Common myeloid progenitor, CD34-positive (primary cell): ENCODE measurements at places on chromosomes 3 and 15.
A peak's percentile ranks its signal among the peaks of the same experiment; 100 is the strongest.

GRCh38 chr3:137191133-137191923 lies 233.5 kb downstream of the IL20RB start:
- DNase-seq: no peak

DNA sequence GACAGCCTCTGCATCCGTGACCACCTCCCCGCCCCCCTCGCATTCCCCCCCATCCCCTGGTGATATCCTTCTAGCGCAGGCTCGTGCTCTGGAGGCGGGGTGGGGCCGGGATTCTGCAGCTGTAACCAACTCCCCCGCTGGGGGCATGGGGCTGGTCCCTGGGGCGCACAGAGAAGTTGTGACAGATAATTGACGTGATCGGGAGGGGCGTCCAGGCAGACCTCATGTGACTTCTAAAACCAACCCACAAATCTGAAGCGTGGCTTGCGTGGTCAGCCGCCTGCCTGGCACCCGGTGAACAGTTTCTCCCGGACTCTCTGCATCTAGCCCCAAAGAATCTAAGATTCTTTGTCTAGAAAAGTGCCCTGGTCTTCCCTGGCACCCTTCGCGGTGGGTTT lies 100.6 kb upstream of the IGF1R start:
- peak; percentile 50 for DNase-seq

GRCh38 chr15:80856809-80857377 lies 77.7 kb downstream of the CEMIP start:
- DNase-seq: no peak

GRCh38 chr3:59212128-59212779 lies 162.4 kb upstream of the CFAP20DC start:
- DNase-seq: peak; percentile 55

- DNase-seq: no peak
Observed at GRCh38 chr15:77889009-77889806, 188.3 kb downstream of the TBC1D2B start.

DNA sequence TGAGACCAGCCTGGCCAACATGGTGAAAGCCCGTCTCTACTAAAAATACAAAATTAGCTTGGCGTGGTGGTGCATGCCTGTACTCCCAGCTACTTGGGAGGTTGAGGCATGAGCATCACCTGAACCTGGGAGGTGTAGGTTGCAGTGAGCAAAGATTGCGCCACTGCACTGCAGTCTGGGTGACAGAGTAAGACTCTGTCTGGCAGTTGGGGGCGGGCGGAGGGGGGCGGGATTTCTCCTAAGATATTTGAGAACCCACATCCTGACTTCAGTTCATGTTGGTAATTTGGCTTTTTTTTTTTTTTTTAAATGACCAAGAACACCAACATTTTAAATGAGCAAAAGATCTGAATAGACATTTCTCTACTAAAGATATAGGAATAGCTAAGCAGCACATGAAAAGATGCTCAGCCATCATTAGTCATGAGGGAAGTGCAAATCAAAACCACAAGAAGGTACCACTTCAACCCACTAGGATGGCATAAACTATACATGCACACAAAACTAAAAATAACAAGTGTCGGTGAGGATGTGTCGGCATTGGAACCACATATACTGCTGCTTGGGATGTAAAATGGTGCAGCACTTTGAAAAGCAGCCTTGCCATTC lies 75.6 kb upstream of the LMOD3 start:
- peak; percentile 52 for DNase-seq

DNA sequence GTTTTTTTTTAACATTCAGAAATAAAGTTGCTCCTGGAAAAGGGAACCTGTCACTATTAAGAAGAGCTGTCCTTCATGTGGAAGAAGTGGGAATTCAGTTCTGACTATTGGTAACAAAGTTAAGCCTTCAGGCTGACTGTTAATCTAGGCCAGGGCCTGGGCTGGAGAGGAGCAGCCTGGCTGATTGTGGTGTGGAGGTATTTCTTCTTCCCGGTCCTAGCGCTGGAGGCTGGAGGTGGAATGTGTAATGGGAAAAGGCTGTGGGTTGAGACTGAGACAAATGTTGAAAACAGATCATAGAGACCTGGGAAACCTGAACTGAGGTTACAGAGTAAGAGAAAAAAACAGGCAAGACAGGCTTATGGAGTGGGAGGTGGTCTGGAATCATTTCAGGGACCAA lies 23.8 kb upstream of the SH3BP5 start:
- DNase-seq: no peak

- no peak for DNase-seq
Observed at GRCh38 chr3:35944926-35945710, 305.8 kb downstream of the ARPP21 start.

GRCh38 chr3:49648354-49649019 lies 25.7 kb upstream of the APEH start:
- no peak for DNase-seq

GRCh38 chr3:187181454-187182170 lies 15.7 kb upstream of the RTP1 start:
- no peak for DNase-seq

GRCh38 chr3:13045904-13046568 lies 27.2 kb downstream of the IQSEC1 start:
- DNase-seq: peak; percentile 67

DNA sequence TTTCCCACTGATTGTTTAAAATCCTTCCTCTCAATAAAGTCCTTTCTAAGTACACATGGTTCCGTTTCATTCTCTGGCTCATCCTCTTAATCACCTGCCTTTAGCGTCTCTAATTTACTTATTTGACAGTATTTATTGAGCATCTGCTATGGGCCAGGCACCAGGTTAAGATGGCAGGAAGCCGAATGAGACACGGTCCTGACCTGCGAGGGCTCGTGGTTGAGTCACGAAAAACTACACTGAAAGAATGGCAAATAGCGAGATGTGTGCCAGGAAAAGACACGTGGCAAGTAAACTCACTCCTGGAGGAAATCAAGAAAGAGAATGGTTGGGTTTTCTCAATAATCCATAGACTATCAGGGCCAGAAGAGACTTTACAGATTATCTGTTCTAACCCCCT lies 60.9 kb downstream of the HES1 start:
- no peak for DNase-seq

GRCh38 chr3:514192-514591 lies 317.6 kb downstream of the CHL1 start:
- DNase-seq: no peak

DNA sequence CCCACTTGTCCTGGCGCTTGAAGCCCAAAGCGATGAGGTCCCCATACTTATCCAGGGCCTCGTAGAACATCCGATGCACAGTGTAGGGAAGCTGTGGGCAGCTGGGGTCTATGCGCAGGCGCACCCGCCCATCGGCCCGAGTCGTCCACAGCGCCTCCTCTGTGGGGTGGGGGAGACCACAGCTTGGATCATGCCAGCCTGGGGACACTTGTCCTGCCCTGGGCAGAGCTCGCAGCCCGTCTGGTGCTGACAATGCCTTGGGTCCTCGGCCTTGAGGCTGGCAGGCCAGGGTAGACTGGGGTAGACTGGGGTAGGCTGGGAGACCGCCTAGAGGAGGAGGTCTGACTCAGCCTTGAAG lies 39.8 kb downstream of the ACSBG1 start:
- DNase-seq: no peak

DNA sequence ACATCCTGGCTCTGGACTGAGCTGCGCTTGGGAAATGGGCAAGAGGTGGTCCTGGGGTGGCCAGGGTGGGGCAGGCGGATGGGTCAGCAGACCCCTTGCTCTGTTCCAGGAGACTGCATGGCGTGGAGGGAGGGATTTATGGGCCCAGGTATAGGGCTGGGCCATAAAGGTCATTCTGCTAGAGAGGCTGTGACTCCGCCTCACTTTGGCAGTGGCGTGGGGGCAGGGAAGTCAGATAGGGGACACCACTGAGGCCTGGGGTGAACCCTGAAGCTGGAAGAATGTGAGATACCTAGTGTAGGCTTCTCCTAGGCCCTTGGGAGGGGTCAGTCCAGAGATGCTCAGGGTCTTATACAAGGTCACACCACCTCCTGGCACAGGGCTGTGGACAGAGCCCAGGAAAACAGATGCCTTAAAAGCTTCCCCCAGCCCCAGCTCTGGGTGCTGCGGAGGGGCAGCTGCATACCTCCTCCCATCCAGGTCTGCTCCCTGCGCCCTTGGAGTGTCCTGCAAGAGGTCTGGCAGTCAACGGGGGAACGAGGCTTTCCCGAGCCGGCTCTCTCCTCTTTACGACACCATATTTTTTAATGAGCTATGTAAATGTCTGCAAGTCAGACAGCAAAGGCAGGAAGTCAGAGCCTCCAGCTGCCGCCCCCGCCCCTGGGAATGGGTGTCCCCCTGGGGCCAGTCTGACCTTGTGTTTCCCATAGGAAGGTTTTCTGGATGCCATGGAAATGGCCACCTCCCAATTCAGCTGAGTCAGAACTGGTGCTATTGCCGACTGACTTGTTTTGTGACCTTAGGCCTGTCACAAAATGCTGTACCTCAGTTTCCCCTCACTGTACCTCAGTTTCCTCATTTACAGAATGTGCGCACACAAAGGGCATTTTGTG lies 26.3 kb downstream of the LINGO1 start:
- no peak for DNase-seq

DNA sequence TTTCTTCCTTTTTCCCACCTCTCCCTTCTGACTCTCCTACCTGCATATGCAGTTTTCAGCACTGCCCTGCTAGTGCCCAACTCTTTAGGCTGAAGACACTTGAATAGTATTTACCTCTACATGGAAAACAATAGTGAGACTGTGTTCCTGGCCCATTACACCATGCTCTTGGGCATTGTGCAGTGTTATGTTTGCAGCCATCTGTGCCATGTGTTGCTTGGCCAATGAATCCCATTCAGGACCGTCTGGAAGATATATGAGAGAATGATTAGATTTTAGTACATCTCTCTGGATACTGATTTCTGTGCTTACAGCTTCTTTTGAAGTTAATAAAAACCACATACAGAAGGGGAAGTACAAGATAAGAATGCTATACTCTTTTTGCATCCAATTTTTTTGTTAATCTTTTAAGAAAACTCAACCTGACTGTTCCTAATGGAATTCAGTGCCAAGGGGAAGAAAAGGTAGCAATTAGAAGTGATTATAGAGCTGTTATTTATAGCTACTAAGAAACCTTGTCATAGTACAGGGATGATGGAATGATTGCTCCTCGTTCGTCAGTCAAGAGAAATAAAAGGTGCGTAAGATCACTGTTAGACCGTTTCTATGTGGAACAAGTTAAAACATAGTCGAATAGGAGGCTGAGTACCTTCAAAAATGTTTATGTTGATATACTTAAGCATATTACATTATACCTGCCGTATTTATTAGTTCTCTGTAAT lies 58.9 kb downstream of the TMEM41A start:
- DNase-seq: no peak

- DNase-seq: no peak
Observed at GRCh38 chr15:63985221-63986184, 60.8 kb downstream of the DAPK2 start.

DNA sequence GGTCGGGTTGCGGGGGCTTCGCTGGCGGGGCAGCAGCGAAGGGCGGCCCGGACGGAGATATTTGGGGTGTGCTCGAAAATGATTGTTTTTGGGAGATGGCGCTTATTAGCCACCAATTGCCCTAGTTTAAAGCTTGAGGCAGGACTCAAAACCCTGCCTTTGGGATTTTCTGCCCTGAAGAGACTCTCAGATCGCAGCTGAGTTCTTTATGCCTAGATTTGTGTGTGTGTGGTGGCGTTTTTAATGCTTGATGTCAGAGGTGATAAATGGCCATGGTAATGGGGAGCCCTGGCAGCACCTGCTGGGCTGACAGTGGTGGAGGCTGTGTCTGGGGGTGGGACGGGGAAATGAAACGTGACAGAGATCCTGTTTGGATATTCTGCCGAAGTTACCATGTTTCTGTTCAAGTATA lies 604 bp downstream of the KCTD6 start:
- DNase-seq: peak; percentile 83

DNA sequence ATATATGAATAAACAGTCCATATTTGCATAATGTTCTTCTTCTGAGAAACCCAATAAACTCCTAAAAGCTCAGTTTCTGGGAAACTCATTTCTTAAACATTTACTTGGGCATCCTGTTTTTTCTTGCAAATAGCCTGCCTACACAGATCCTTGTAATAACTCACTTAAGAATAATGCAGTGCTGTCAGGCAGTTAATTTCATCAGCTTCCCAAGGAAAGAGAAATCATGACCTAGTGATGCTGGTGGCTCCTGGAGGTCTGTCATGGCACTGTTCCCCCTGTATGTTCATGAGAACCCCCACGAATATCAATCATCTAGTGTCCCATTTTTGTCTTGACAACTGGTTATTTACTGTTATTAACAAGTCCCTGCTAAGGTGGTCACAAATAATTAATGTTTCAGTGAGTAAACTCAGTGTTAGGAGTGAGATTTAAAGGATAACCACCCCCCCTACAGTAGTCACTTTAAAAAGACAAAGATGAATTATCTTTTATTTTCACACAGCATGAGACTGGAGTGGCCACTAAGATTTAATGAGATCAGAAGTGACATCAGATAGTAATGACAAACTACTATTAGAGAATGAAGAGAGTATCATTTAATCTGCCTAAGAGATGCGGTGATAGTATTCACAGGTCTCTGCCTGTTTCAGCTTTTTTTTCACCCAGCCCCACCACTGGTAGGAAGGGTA lies 279.5 kb upstream of the NECTIN3 start:
- DNase-seq: no peak

DNA sequence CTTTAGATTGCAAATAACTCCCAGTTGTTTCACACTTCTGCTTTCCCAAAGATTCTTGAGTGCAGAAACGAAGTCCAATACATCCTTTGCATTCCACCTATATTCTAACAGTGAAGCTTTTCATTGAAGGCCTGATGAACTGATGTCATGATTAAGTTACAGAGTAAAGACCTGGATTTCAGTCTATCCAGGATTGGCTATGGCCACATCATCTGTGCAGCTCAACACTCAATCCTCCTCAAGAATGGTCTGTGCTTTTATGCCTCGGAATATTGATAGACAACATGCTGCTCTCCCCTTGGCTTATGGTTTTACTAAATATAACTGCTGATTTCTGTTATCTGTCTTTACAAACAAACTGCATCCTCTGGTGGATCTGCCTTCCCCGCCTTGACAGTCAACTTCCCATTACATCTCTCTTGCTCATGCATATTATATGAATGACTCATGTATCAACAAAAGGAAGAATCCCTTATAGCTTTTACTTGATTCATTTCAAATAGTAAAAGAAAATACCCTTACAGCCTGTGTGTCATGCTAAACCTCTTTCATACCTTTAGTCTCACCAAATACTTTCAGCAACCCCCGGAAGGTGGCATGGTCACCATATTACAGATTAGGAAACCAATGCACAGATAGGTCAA lies 59.5 kb downstream of the SCN11A start:
- DNase-seq: no peak

DNA sequence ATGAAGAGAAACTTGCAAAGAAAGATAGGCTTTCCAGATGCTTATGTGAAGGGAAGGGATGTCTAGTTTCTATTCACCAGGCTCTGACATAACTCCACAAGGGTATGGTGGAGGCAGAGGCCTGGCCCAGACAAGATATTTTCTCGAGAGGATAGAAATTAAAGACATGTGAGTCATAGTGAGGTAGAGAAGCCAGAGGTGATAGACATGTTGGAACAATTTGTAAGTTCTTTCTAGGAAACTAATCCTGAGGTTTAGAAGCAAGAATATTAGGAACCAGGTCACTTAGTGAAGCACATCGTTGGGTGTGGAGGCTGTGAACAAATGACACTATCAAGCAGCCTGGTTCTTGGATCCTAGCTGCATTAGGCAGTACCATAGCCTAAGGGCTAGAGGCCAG lies 176.9 kb downstream of the BBX start:
- no peak for DNase-seq
